ENCODE measurements at places on chromosomes 4 and X. TPM values are rescaled to one million over a fixed set of nuclear protein-coding genes. Genes with fewer than 3 reads are reported as not detected.

PAGE5 gene
- total RNA-seq, result not detected

BTK gene
- not detected for total RNA-seq

RIBC1 gene
- total RNA-seq, result 0.73 TPM

CD38 gene
- not detected for total RNA-seq

MED12 gene
- 24.4 TPM for total RNA-seq

DEFB131A gene
- not detected for total RNA-seq

F11 gene
- not detected for total RNA-seq

CXCL11 gene
- total RNA-seq, result not detected

GC gene
- not detected for total RNA-seq

SLC16A2 gene
- 9.2 TPM for total RNA-seq

BTC gene
- under 0.01 TPM for total RNA-seq

SATL1 gene
- total RNA-seq, result not detected

SPANXD gene
- not detected for total RNA-seq

PARM1 gene
- 0.20 TPM for total RNA-seq

CT45A7 gene
- total RNA-seq, result not detected

TRIM60 gene
- not detected for total RNA-seq

UBE2A gene
- total RNA-seq, result 21.3 TPM

WWC2 gene
- total RNA-seq, result 13.6 TPM

AFAP1 gene
- 33.8 TPM for total RNA-seq

CLDN2 gene
- not detected for total RNA-seq

IL21 gene
- total RNA-seq, result not detected

ARR3 gene
- not detected for total RNA-seq

PDZD4 gene
- total RNA-seq, result 0.20 TPM

PRSS12 gene
- 4.1 TPM for total RNA-seq

RPS6KA6 gene
- 1.1 TPM for total RNA-seq

STAG2 gene
- total RNA-seq, result 65.8 TPM

ETDB gene
- total RNA-seq, result not detected

EXOC1 gene
- 44.6 TPM for total RNA-seq

SCRG1 gene
- total RNA-seq, result not detected

LRCH2 gene
- total RNA-seq, result 4.8 TPM

NEXMIF gene
- total RNA-seq, result not detected

MAB21L2 gene
- total RNA-seq, result not detected

AFF2 gene
- total RNA-seq, result 0.37 TPM

SFRP2 gene
- 4.8 TPM for total RNA-seq

RASSF6 gene
- total RNA-seq, result under 0.01 TPM

TRO gene
- 5.1 TPM for total RNA-seq

CYLC1 gene
- total RNA-seq, result not detected

IL3RA gene
- total RNA-seq, result not detected

RFC1 gene
- total RNA-seq, result 37.8 TPM
